ENCODE measurements at places on chromosomes 13 and 19.

- no peak for DNase-seq
Measured at GRCh38 chr19:5293612-5294378, 46.8 kb downstream of the PTPRS start.

GRCh38 chr13:91580749-91581148 is 182.3 kb downstream of the GPC5 start:
- no peak for DNase-seq

- DNase-seq, result no peak
Measured at GRCh38 chr13:47036294-47037008, 139.6 kb upstream of the HTR2A start.

GRCh38 chr13:50812242-50812641 is 31.2 kb downstream of the DLEU7 start:
- DNase-seq, result no peak

DNA sequence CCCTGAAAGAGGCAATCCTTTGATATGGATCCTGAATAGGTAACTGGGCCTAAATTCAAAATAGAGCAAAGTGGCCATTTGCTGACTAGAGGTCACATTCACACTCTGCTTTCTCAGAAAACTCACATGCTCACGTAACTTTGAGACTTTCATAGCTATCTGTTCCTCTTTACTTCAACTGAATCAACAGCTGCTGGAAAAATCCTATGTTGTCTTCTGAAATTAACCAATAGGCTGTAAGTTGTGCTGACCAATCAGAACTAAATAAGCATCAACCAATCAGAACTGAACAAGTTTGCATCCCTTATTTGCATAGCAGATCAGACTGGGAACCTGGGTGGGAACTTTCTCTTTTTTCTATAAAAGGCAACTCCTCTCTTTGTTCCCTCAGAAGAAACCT is 24.0 kb upstream of the TBC1D4 start:
- no peak for DNase-seq

DNA sequence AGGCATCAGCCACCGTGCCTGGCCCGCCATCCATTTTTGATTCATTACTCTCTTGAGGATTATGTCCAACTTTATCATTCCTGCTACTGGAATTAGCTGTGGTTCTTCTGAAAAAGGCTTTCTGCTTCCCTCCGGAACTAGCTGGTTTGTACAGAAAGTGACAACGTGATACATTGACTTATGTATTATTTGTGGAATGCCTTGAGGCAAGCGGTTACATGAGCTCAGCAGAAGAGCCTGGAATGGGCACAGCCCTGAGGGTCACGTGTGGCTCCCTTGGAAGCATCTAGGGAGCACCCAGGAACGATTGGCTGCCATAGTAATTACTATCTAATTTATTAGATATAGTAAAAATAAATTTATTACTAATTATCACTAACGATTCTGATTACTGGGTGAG is 14.4 kb upstream of the RETN start:
- no peak for DNase-seq

DNA sequence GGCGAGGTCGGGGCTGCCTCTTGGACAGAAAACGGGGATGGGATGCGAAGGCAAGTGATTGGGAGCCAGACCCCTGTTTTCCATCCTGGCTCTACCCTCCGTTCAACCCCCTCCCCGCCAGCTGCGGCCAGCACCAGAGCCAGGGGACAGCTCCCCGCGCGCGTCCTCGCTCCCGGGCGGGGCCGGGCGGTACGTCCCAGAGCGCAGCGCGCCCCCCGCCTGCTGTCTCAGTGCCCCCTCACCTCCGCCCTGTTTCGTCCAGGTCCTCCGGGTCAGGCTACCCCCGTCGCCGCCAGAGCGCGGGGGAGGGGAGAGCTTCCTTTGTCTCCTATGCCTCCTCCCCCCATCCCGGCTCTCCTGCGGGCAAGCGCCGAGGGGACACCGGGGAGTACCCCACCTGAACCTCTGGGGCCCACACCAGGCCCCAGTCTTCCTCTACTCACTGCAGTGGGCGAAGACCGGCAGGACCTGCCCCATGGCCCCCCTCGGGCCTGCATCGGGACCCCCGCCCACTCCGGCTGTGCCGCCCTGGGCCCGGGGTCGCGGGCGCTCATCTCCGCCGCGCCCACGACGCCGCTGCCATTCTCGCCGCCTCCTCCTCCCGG is 396 bp downstream of the RTN2 start:
- no peak for DNase-seq

DNA sequence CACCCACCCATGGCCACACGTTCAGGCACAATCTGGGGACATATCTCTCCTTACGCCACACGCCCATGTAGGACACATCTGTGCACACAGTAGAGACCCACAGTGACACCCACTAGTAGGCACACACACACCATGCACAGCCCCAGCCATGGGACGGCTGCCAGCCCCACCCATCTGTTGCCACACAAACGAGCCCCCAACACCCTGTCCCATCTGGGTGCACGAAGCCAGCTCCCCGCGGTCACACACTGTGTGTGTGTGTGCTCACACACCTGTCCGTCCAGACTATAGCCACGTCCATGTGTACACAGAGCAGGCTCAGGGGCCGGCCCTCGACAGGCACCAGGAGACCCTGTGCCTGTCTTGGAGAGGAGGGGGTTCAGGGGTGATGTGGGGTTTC is 10.6 kb downstream of the ERFL start:
- DNase-seq, result no peak

- no peak for DNase-seq
Measured at GRCh38 chr13:93951108-93951507, 528.4 kb downstream of the DCT start.

- peak; percentile 30 for DNase-seq
Measured at GRCh38 chr19:42401365-42402303, 11.5 kb upstream of the CNFN start.

- no peak for DNase-seq
Measured at GRCh38 chr13:40192452-40192851, 474.0 kb downstream of the FOXO1 start.

- no peak for DNase-seq
Measured at GRCh38 chr19:12346896-12347295, 13.5 kb upstream of the ZNF563 start.

- no peak for DNase-seq
Measured at GRCh38 chr13:40485611-40486517, 180.6 kb downstream of the FOXO1 start.

GRCh38 chr19:27775395-27775794 is 1437.6 kb downstream of the UQCRFS1 start:
- no peak for DNase-seq

DNA sequence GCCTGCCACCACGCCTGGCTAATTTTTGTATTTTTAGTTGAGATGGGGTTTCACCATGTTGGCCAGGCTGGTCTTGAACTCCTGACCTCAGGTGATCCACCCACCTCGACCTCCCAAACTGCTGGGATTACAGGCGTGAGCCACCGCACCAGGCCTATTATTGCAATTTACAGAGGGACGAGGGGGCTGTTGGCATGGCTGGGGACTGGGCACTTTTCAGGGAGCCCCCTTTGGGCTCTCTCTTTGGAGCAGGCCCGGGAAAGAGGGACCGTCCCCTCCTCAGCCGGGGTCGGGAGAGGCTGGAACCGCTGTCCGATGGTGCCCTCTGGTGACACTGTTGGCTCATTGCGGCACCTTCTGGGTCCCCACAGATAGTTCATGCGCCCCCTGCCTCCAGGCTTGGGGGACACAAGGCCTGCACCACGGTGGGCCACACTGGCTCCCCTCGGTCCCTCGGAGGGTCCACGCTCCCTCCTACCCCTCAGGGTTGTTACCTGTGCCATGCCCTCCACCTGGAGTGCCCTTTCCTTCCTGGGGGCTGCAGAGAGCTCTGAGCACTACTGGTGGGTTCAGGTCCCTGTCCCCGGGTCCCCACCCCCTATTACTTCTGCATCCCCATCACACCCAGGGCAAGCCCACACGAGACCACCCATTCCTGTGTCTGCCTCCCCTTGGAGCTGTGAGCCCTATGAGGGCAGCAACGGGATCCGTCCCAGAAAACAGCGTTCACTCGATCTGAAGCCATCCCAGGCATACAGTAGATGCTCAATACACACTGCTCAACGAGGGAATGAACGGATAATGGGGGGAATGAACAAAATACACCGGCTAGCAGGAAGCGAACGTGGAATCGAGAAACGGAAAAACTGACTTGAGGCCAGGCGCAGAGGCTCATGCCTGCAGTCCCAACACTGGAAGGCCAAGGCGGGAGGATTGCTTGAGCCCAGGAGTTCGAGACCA is 12.5 kb downstream of the FEM1A start:
- no peak for DNase-seq

- no peak for DNase-seq
Measured at GRCh38 chr19:45050036-45050435, 11.2 kb downstream of the CLASRP start.

GRCh38 chr13:109963960-109964563 is 177.7 kb upstream of the IRS2 start:
- no peak for DNase-seq

DNA sequence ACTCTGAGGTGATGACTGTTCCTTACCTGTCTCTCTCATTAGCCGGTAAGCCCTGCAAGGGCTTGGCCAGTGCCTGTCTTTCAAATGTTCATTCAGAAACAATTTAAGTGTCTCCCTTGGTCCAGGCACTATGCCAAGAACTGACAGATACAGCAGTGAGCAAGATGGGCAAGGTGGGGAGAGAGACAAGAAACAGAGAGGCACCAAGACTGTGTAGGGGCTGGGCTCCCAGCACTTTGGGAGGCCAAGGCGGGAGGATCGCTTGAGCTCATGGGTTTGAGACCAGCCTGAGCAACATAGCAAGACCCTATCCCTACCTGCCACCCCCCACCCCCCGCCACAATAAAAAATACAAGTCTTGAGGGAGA is 1.3 kb upstream of the CCNE1 start:
- DNase-seq, result no peak

GRCh38 chr13:110816500-110816899 is 98.4 kb downstream of the ANKRD10 start:
- no peak for DNase-seq
